ENCODE measurements at places on chromosomes 1 and 21. TPM values are rescaled to one million over a fixed set of nuclear protein-coding genes. Genes with fewer than 3 reads are reported as not detected.

The GBP1 gene
- total RNA-seq: 24.7 TPM

The SLFNL1 gene
- 0.18 TPM for total RNA-seq

The TMCC2 gene
- 3.7 TPM for total RNA-seq

The PRCC gene
- 51.5 TPM for total RNA-seq

The RYR2 gene
- not detected for total RNA-seq

The SHISA4 gene
- total RNA-seq: 35.2 TPM

The IVL gene
- not detected for total RNA-seq

Data from glomerular endothelial cell (primary cell).